ENCODE measurements at places on chromosomes 2 and 18.

- DNase-seq: no peak
These were observed 256.0 kb downstream of the VAPA start for GRCh38 chr18:10169814-10170213.

DNA sequence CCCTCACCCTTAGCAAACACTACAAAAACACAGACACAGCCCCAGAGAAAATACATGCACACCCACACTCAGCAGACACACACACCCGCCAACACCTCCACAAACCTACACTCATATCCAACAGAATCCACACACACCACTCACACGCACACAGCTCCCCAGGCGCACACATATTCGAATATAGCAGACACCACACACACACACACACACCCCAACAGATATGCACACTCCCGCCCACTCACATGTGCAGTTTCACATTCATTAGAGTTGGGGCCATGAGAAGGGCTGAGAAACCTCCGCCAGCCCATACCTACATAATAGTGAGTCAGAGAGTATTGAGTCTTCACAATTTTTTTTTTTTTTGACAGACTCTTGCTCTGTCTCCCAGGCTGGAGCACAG lies 29.4 kb upstream of the NOTO start:
- DNase-seq: peak; percentile 48

GRCh38 chr2:167450364-167450763 lies 562.1 kb downstream of the XIRP2 start:
- DNase-seq: no peak

- no peak for DNase-seq
These were observed 127.0 kb upstream of the CCDC195 start for GRCh38 chr2:224843141-224843540.

GRCh38 chr2:4219101-4219500 lies 515.7 kb downstream of the DCDC2C start:
- no peak for DNase-seq

- no peak for DNase-seq
These were observed 1.1 kb upstream of the BOLL start for GRCh38 chr2:197786010-197786877.

- no peak for DNase-seq
These were observed 5.3 kb downstream of the ABHD1 start for GRCh38 chr2:27128668-27129571.

Data from fibroblast of skin of abdomen (primary cell).